ENCODE measurements at places on chromosomes 11 and 22.

GRCh38 chr11:44595964-44596381 lies 30.5 kb downstream of the CD82 start:
- DNase-seq, result no peak

DNA sequence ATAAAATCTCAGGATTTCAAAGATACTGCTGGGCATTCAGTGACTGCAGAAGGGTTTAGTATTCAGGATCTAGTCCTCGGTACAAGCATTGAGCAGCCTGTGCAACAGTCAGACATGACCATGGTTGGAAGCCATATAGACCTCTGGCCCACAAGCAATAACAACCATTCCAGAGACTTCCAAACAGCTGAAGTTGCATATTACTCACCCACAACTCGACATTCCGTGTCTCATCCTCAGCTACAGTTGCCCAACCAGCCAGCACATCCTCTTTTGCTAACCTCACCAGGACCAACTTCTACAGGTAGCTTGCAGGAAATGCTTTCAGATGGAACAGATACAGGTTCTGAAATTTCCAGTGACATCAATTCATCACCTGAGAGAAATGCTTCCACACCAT lies 156.8 kb downstream of the C11orf91 start:
- DNase-seq, result no peak

- no peak for DNase-seq
Observed at GRCh38 chr11:73520353-73521061, 77.4 kb downstream of the FAM168A start.

DNA sequence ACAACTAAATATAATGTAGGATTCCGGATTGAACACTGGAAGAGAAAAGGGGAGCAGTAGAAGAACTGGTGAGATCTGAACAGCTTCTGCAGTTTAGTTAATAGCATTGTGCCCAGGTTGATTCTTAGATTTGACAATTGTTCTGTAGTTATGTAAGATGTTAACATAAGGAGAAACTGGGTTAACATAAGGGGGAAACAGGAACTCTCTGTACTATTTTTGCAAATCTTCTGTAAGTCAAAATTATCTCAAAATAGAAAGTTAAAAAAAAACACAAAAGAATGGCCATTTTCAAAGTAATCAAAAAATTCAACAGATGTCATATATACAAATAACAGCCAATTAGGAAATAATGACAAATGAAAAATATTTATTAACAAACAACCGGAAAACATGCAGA lies 18.7 kb upstream of the LRP5 start:
- DNase-seq, result no peak

- DNase-seq, result no peak
Observed at GRCh38 chr11:67285541-67286498, 3.3 kb upstream of the ANKRD13D start.

- no peak for DNase-seq
Observed at GRCh38 chr11:71179877-71180605, 72.3 kb downstream of the SHANK2 start.

GRCh38 chr22:48959496-48959895 lies 868.2 kb downstream of the BRD1 start:
- no peak for DNase-seq

- DNase-seq, result no peak
Observed at GRCh38 chr22:24489011-24489410, 6.1 kb upstream of the UPB1 start.

- no peak for DNase-seq
Observed at GRCh38 chr22:34111210-34111824, 191.0 kb upstream of the LARGE1 start.

- DNase-seq, result no peak
Observed at GRCh38 chr11:14537134-14537599, 17.0 kb upstream of the PSMA1 start.

DNA sequence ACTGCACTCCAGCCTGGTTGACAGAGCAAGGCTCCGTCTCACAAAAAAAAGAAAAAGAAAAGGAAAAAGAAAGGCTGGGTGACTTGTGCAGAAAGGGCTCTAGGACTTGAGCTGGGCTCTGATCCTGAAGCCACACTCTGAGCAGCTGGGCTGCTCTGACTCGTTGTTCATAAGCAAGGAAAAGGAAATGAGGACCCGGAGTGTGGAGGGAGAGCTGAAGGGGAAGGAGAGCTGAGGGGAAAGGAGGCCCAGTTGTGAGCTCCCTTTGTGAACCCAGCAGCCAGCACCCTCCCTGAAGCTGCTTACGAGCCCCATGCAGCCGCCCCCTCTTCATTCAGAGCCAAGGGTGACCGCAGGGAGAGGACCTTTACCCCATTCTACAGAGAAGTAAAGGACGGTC lies 12.3 kb upstream of the SH3BP1 start:
- DNase-seq, result no peak

GRCh38 chr11:115665958-115666357 lies 161.7 kb upstream of the CADM1 start:
- no peak for DNase-seq
